Left lung (tissue), 14 donors: ENCODE measurements at places on chromosomes 3 and 15.
A peak's percentile ranks its signal among the peaks of the same experiment; 100 is the strongest.

DNA sequence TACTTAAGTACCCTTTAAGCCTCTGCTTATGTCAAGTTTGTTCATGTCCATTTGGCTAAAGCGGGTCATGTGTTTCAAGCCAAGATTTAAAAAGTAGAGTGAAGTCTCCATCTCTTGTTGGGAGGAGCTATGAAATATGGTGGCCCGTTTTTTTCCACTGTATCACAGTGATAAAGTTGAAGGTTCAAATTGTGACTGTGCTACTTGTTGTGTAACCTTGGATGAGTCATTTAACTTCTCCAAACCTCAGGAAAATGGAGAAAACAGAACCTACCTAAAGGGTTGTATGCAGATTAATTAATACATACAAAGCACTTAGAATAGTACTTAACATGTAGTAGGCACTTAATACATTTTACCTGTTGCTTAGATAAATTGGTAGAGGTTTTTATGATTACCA lies 43.4 kb downstream of the SNAPC5 start:
- no peak for DNase-seq

GRCh38 chr3:186452517-186452916 lies 90.5 kb upstream of the DGKG start:
- DNase-seq = no peak

GRCh38 chr15:101808201-101808600 lies 3.8 kb upstream of the OR4F15 start:
- DNase-seq = peak; percentile 28

- DNase-seq = no peak
These were observed 458.5 kb downstream of the AGBL1 start for GRCh38 chr15:86538141-86538540.

DNA sequence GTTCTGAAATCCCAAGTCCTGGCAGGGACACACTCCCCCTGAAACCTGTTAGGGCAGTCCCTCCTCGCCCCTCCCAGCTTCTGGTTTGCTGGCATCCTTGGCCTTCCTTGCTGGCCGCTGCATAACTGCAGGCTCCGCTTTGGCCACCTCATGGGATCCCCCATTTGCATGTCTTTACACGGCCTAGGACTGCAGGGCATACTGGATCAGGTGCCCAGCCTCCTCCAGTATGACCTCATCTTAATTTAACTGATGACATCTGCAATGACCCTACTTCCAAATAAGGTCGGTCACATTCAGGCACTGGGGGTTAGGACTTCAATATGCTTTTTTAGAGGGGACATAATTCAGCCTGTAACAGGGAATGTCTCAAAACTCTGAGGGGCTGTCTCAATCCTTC lies 173.3 kb downstream of the RAB11A start:
- DNase-seq = no peak

- no peak for DNase-seq
These were observed 5.5 kb downstream of the RHCG start for GRCh38 chr15:89490814-89491315.

DNA sequence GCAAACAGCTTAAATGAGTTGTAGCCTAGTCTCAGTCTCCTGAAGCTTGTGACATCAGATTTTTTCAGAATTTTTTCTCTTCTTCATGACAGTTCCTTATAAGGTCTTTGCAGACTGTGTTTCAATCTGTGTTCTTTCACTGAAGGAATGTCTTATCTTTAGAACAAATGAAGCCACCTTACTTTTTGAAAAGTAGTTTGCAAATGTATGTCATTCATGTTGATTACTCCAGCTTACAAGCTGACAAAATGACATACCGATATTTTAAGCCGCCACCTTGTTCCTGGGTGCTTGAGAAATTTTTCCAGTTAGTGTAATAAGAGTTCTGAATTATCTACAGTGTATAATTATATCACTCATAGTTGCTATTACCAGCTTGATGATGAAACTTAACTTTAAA lies 57.0 kb downstream of the ASTE1 start:
- no peak for DNase-seq

DNA sequence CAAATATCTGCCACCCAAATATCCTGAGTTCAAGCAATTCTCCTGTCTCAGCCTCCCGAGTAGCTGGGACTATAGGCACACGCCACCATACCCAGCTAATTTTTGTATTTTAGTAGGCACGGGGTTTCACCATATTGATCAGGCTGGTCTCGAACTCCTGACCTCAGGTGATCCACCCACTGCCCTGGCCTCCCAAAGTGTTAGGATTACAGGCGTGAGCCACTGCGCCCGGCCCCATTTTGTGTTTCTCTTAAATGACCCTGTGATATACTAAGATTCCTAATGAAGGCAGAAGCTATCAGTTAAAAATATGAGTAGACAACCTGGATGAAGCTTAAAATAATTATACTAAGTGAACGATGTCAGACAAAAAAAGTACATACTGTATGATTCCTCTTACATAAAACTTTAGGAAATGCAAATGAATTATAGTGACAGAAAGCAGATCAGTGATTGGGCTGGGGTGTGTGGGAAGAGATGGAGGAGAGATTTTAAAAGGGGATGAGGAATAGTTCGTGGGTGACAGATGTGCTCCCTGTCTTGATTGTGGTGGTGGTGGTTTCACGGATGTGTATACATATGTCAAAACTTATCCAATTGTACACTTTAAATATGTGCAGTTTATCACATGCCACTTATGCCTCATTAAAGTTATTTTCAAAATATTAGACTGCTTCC lies 3.8 kb upstream of the KLHL40 start:
- DNase-seq = no peak

GRCh38 chr15:78167227-78167888 lies 18.2 kb downstream of the IDH3A start:
- DNase-seq = no peak

DNA sequence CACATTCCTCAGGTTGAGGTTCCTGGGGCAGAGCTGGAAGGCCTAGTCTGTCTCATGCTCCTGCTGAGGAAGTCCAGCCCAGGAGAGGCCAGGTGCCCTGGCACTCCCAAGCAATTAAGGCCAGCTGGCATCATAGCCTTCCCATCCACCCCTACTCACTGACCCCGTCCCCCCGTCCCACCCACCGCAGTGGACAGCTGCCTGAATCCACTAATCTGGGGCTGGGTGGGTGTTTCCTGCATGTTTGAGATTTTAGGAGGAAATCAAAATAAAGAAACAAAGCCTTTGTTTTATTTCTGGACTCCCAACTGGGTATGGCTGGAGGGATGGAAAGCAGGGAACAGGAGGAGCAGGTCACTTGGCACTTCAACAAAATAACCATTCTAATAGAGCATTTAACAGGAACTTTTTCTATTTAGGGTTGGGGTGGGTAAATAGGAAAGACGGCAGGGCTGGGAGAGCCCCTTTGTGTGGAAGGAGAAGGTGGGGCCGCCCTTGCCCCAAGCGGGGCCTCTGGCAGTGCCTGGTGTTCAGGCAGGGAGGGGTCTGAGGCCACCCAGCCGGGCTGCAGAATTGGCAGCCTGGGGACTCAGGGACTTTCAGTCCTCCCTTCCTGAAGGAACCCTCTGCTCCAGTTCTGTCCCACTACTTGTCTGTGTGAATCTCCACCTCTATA lies 8.5 kb downstream of the MRAS start:
- no peak for DNase-seq

DNA sequence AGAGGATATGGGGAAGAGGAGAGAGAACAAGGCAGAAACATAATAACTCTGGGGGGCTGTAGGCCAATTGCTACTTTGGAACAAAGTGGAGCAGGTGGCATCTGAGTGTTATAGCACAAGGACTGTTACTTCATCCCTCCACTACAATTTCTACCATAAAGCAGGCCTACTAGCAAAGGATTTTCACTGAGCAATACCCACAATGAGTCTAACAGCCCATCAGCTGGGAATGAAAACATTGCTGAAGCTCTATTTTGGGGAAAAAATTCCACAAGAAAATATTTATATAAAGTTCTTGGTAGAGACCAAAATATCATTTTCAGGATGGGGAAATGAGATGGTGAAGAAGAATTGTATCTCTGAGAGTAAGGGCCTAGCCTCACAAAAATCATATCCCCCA lies 3.6 kb upstream of the SHC4 start:
- DNase-seq = no peak
